Posterior cingulate gyrus (tissue), 11 donors: ENCODE measurements at places on chromosomes 3 and 15.
A peak's percentile ranks its signal among the peaks of the same experiment; 100 is the strongest.

- DNase-seq: peak; percentile 73
Observed at GRCh38 chr3:51974963-51975851, at the start of gene ABHD14A. Gene ABHD14A (plus strand): TSS chr3:51975064. CDS start chr3:51975136, 72 bp downstream.

- no peak for DNase-seq
Observed at GRCh38 chr3:160774172-160774571, 18.1 kb downstream of the PPM1L start.

- DNase-seq: no peak
Observed at GRCh38 chr15:94265982-94266381, 34.6 kb downstream of the MCTP2 start.

DNA sequence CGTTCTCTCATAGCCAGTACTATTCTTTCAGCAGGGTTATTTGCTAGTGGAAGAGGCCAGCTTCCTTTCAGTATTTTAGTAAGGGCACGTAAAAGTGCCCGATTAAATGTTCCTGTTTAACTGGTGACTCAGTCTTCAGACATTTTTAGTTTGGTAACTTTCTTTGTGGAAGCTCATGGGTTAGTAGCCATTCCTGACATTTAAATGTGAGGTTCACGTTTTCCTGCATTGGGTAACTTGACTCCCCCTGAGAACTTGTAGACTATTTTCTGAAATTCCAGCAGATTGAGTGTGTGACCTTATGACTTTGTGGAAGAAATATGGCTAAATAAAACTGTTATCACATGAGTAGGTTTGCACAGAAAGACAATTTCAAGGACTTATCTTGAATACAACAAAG is 16.9 kb downstream of the ABHD2 start:
- no peak for DNase-seq

DNA sequence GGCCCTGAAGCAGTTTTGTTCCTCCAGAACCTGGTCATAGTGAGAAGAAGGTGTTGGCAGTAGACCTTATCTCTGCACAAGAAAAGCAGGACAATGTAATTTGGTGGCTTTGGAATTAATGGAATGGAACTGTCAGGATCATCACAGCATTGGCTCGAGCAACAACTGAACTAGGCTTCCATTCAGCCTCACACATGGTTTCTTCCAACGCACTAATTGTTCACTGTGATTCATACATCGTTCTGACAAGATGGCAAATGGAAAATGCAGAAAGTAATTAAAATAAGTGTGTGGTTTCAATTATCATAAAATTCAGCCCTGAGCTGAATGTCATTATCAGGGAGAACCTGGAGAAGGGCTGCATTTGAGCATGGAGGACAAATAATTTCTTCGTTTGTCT is 80.6 kb downstream of the MFSD1 start:
- no peak for DNase-seq

DNA sequence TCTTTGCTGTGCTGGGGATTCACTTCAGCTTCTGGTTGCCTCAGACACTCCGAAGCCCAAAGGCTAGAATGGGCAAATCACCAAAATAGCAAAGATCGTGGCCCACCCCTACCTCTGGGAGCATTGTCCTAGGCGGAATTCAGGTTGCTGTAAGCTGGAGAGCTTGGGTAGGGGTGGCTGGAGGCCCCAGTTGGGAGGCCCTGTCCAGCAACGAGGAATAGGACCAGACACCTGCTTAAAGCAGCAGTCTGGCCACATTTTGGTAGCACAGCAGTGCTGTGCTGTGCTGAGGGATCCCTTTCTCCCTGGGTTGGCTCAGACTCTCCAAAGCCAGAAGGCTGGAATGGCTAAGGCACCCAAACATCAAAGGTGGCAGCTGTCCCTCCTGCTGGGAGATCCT is 99.3 kb downstream of the CLDN1 start:
- DNase-seq: no peak

GRCh38 chr15:66474135-66474534 is 23.4 kb downstream of the SNAPC5 start:
- DNase-seq: no peak

DNA sequence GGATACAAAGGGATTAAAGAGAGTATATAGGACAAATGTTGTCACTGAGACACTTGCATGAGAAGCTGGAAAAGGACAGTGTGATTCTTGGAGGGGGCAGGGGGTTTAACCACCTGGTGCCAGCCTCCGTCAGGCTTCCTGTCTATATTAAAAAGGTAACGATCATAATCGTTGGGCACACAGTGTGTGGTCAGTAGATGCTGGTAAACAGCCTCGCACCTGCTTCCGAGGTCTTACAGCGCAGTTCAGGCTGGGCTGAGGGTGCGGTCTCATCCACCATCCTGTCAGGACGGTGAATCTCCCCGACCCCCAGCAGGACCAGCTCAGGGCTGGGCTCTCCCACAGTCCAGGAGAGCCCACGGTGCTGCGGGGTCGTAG is 47.7 kb upstream of the SMAD6 start:
- no peak for DNase-seq

- DNase-seq: no peak
Observed at GRCh38 chr3:24936574-24936973, 441.9 kb upstream of the THRB start.

GRCh38 chr15:87887177-87887576 is 369.4 kb downstream of the NTRK3 start:
- no peak for DNase-seq

DNA sequence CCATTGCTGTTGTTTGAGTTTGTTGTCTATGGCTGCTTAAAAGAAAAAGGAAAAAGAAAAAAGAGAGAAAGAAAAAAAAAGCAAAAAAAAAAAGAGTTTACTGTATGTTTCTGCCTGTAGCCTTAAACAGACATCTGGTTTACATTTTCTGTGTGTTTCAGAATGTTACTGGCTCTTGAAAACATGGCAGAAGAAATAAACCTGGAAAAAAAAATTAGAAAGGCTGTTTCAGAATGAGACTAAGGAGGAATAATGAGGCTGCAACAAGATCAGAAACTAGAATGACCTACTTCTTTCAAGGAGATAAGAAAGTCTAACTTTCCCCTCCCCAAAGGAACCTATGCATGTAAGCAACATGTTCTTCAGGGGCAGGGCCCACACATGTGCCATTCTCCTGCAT is 292.1 kb downstream of the DIPK2A start:
- no peak for DNase-seq

DNA sequence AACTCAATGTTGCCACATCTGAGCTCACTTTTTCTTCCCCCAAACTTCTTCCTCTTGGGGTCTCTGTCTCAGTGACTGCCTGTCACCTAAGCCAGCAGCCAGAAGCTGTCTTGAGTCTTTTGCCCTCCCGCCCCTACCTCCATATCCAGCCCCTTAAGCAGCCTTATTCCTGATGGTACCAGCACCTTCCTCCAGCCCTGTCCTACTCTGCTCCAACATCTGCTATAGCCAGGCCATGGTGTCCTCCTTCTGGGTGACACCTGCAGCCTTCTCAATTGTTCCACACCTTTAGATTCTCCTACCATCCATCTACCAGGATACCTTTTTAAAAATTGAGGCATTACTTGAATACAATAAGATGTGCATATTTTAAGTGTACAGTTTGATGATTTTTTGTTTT is 53.8 kb downstream of the EPHB3 start:
- DNase-seq: no peak

DNA sequence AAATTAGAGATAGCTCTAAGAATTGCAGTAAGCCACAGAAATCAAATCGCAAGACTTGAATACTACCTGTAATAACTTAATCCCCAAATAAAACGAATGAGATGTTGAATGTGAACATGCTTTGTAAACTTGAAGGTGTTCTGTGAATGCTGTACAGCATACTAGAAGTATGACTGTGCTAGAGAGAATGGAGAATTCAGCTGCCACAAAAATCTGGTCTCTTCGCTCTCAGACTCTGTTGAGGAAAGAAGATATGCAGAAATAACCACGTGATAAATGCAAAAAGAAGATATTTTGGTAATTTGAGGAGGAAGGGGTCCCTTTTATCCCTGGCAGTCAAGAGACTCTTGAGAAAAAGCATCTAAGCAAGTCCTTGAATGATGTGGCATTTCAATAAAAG is 37.3 kb downstream of the ZBTB38 start:
- DNase-seq: no peak

DNA sequence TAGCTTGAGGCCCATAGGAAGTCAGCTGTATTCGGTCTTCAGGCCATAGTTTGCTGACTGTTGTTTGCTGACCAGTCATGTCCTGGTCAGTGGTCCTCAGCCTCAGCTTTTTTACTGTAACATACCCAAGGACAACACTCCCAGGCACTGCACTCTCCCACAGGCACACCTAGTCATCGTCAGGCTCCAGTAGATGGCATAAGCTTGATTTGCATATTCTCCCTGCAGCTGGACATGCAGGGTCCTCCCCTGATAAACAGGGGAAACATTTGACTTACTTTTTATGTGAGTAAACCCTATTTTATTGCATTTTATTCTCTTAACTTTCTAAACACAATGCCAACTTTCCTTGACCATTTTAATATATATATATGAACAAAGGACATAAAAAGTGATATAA is 22.9 kb downstream of the ARHGEF3 start:
- no peak for DNase-seq

GRCh38 chr3:41259449-41260062 is 60.3 kb downstream of the CTNNB1 start:
- DNase-seq: no peak

DNA sequence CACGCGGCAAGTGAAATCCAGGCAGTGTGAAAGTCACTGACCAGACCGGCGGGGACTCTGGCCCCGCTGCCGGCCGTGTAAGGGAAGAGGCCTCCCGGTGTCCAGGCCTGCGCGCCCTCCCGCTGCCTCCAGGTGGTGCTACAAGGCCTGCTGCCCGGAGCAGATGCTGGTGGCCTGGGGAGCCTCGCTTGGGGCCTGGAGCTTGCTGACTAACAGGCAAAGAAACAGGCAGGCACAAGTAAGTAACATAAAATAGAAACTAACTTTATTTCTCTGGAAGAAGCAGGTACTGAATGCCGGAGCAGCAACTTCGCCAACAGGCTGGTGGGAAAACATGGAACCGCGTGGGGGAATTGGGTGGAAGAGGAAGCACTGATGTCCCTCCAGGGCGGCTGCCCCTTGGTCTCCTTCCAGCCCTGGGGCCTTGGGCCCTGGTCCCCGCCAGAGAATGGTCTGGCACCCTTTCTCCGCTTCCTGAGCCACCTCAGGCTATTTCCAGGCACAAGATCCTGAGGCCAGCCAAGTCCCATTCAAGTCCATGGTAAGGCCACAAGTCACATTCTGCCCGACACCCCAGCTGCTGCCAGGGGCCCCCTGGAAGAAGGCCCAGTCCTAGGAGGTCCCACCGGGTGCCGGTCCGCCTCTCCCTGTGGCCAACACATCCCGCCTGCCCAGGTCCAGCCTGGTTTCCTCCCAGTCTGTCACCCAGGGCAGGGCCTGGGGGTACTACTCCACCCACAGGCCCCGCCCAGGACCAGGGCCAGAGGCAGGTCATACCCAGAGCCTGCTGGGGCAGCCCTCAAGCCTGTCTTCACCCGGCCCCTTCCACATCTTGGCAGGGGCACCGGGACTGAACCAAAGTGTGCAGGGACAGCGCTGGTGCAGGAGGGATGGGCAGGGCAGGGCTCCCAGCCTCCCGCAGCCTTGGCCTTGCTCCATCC is 45.0 kb downstream of the TNK2 start:
- DNase-seq: peak; percentile 97
